Hematopoietic multipotent progenitor cell treated with erythropoietin and hydrocortisone succinate and interleukin-3 and kit ligand, for 15 days (in vitro differentiated cells): ENCODE measurements at places on chromosomes 5 and 9.
A peak's percentile ranks its signal among the peaks of the same experiment; 100 is the strongest.

DNA sequence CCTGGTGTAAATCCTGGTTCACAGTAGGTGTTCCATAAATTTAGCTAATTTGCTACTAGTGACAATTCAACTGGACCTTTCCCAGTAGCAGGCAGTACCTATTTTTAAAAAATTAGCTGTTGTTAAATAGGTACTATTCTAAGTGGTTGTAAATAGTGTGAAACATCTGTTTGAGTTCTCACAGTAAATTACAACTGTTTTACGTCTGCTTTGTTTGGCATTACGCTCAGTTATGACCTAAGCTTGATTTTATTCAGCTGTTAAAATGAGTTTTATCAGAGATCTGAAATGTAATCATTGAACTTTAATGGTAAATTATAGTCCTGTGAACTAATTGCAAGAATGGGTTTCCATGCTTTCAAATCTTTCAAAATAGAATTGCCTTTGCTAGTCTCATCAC is 93.9 kb downstream of the GPBP1 start:
- DNase-seq, result no peak

GRCh38 chr5:67350185-67350584 is 153.6 kb upstream of the CD180 start:
- no peak for DNase-seq

DNA sequence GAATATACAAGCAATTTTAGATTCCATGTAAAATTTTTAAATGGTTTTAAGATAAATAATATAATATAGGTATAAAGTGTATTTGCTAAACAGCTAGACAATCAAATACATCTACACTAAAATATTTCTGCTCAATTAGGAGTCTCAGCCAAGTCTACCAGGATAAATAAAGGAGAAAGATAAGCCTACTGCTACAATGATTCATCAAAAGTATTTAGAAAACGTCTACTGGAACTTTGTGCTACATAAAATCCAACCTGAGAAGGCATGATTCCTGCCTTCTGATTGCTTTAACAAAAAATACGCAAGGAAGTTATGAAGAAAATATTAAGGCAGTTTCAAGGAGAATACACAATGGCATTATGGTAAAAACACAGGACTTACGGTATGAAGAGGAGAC is 570.6 kb downstream of the EFNA5 start:
- no peak for DNase-seq

GRCh38 chr9:113876151-113876992 is at the start of gene ZNF618:
TSS of gene ZNF618 (plus strand) at chr9:113876309. CDS start at chr9:113876381, 72 bp downstream.
- DNase-seq, result peak; percentile 51

DNA sequence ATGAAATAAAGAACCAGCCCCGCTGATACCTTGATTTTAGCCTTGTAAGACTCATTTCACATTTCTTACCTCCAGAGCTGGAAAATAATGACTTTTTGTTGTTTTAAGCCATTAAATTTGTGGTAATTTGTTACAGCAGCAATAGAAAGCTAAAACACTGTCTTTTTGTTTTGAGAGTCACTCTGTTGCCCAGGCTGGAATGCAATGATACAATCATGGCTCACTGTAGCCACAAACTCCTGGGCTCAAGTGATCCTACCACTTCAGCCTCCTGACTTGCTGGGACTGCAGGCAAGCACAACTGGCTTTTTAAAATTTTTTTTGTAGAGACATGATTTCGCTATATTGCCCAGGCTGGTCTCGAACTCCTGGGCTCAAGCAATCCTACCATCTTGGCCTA is 34.7 kb upstream of the MYO10 start:
- DNase-seq, result no peak

- DNase-seq, result no peak
Observed at GRCh38 chr9:14277244-14277643, 36.7 kb downstream of the NFIB start.

- no peak for DNase-seq
Observed at GRCh38 chr5:133785182-133785581, 172.8 kb upstream of the FSTL4 start.

GRCh38 chr5:113495422-113495841 is 7.2 kb upstream of the MCC start:
- DNase-seq, result no peak

DNA sequence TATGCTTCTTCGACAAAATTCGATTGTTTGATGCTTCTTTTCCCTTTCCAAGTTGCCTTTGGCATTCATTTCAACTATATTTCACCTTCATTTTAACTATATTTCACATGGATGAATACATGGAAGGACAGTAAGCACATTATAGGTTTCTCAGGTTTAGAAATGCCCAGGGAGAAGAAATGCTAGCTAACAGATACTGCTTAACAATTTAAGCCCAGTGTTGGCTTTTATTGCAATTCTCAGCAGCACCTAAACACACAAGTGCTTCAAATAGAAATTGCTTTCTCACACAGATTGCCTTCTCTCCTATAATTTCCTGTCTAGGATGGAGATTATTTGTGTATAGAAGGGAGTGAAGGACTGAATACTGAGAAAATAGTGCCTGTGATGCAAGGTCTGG is 30.2 kb upstream of the SMC5 start:
- DNase-seq, result no peak

GRCh38 chr5:10387690-10388089 is 34.2 kb downstream of the MARCHF6 start:
- DNase-seq, result no peak

DNA sequence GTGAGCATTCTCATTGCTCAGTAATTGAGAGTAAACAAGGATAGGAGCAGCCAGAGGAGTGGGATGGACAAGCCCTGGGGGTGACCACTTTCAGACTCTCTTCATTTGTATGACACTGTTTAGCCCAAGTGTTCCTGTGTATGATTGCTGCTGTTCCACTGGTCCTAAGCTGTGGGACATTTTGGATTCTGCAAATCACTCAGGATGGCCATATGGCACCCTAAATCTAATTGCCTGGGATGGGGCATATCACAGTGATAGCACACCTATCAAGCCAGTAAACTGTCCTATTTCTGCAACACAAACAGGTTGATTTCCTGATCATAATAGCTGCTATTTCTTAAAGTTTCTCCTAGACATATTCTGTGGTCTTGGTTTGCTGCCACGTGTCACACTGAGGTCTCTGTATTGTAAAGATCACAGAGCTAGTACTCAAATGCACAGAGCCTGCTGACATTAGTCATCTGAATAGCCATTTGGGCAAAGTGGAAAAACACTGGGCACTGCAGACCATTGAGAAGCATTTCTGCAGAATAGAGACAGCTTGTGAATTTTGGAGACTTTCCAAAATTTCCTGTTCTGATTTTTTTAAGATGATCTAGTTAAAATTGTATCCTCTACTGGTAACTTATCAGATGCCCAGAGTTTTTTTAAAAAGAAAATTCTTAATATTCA is 320.2 kb downstream of the RFX3 start:
- DNase-seq, result no peak

- no peak for DNase-seq
Observed at GRCh38 chr9:87236546-87236945, 261.1 kb upstream of the DAPK1 start.

DNA sequence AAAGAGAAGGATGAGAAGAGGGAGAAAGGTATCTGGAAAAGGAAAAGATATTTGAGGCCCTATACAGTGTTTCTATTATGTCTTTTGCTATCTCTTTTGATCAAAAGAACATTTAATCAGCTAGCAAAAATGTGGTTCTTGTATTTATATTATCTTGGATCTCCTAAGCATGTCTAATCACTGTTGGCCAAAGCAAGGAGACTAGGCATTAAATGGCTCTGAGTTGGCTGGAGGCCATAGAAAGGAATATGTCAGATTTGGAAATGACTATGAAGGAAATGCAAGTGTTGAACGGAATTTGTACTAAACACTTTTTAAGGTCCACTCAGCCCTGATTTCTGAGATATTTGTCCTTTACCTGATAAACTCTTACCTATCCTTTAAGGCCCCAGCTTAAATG is 22.4 kb upstream of the THG1L start:
- DNase-seq, result no peak

DNA sequence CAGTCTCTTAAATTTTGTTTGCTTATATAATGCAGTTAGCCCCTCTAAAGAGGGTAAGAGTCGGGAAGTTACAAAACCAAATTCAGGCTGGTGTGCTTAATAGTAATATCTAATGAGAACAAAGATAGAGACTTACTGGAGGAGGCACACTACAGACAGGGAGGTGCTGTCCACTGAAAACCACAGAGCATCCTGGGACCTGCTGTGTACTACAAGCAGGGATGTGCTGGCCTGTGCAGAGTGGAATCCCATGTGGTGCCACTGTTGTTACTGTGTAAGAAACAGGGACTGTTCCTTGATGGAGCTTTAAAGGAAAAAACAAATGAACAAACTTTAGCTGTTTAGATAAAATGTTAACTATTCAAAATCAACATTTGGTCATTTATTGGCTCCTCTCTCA is 42.4 kb downstream of the RNF38 start:
- no peak for DNase-seq

DNA sequence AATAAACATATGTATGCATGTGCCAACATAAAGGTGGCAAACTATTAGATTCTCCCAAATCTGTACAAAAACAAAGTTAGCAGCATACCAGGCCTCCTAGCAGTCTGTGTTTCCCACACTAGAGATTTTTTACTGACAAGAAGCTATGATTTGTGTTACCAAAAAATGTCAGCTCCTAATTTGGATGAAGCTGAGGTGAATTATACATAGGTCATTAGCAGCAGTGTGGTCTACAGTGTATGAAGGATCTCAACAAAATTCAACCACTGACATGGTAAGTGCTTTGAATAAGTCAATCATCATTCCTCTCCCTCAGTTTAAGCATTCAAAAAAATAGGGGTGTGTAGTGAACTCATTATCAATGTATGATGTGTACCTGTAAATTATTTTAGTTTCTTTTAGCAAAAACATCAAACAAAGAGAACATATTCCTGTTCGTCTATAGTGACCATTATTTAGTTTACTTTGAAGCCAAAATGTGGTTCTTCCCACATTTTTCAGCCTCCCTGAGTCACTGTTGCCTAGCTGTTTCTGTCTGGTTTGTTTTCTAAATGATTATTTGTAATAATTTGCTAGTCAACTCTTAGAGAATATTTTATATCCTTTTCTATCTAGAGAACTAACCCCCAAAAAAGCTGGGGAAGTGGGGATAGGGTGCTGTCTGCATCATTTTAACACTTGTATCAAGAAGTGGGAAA is 52.1 kb upstream of the RGMB start:
- DNase-seq, result no peak
